ENCODE measurements at places on chromosomes 3 and 15.

GRCh38 chr3:195162033-195162669 lies 108.8 kb downstream of the XXYLT1 start:
- DNase-seq = no peak

DNA sequence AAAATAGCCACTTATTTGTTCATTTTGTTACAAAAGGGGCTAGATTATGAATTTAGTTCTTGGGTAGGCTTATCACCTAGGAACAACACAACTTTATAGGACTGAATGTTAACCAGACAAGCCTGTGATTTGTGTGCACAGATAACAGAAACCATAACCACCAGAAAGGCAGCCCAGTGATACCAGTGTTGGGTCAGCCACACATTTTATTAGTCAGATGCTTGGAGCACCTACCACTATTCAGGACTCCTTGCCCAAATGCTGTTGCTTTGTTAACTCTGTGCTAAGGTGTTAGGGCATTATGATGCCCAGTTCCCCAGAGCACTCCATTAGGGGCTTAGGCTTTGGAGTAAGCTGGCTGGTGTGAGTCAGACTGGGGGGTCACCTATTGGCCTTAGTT lies 22.5 kb downstream of the PLCL2 start:
- DNase-seq = no peak

GRCh38 chr3:118487734-118488133 lies 546.9 kb downstream of the IGSF11 start:
- no peak for DNase-seq

DNA sequence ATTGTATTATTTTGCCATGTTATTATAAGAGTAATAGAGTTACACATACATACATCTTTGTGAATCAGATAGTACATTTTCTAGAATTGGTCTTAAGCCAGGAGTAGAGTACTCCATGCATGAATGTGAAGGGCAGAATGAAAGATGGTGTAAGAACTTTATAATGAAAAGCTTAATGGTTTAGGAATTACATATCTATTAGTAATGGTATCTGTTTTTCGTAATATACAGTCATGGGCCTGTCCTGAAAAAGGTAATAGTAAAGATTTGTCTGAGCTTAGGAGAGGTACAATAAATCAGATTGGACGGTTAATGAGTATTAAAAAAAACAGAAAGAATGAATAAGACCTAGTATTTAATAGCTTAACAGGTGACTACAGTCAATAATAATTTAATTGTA lies 118.2 kb upstream of the PRTG start:
- no peak for DNase-seq

DNA sequence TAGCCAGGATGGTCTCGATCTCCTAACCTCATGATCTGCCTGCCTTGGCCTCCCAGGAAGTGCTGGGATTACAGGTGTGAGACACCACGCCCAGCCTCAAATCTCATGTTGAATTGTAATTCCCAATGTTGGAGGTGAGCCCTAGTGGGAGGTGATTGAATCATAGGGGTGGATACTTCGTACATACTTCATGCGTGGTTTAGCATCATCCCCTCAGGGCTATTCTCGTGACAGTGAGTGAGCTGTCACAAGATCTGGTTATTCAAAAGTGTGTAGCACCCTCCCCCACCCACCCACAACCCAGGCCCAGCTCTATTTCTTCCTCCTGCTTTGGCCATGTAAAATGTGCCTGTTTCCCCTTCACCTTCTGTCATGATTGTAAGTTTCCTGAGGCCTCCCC lies 236.9 kb upstream of the IL12A start:
- DNase-seq = no peak

Measured in stimulated activated naive B cell treated with anti-CD40 and anti-IgM and Interleukin-4, amounts not matched to agents 10 μg/mL and 1 μg/mL and 100 μg/mL, for 72 hours (primary cell).